ENCODE measurements at places on chromosomes 2 and 18.

GRCh38 chr18:45039376-45039775 is 358.7 kb downstream of the SETBP1 start:
- DNase-seq = no peak

DNA sequence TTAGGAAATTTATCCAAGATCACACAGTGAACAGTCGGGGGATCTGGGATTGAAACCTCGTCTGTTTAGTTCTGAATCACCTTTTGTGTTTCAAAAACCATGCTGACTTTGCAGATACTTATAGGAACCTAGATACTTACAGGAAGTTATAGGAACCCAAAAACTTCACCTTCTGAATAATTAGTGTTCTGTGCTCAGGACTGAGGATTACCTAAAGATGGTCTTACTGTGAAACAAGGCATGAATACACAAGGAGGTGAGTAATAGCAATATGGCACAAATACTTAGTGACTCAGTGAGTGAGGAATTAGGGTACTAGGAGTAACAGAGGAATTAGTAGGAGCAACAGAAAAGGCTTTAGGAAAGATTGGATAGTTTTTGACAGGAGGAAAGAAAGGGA is 145.5 kb downstream of the LRATD1 start:
- no peak for DNase-seq

GRCh38 chr2:169528271-169528701 is 18.8 kb downstream of the KLHL41 start:
- DNase-seq = peak; percentile 61

- no peak for DNase-seq
Measured at GRCh38 chr2:57434441-57434840, 612.2 kb upstream of the VRK2 start.

DNA sequence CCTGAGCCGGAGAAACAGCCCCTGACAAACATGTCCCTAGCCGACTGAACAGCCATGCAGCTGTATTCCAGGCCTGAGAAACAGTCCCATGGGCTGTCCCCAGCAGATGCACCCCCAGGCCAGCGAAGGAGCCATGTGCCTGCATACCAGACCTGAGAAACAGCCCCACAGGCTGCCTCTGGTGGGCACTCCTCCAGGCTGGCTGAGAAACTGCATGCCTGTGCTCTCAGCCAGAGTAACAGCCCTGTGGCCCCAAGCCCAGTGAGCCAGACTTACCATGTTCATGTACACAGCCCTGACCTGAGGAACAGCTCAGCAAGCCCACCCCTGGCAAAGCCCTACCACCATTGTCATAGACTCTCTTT is 24.8 kb downstream of the BOLL start:
- no peak for DNase-seq

DNA sequence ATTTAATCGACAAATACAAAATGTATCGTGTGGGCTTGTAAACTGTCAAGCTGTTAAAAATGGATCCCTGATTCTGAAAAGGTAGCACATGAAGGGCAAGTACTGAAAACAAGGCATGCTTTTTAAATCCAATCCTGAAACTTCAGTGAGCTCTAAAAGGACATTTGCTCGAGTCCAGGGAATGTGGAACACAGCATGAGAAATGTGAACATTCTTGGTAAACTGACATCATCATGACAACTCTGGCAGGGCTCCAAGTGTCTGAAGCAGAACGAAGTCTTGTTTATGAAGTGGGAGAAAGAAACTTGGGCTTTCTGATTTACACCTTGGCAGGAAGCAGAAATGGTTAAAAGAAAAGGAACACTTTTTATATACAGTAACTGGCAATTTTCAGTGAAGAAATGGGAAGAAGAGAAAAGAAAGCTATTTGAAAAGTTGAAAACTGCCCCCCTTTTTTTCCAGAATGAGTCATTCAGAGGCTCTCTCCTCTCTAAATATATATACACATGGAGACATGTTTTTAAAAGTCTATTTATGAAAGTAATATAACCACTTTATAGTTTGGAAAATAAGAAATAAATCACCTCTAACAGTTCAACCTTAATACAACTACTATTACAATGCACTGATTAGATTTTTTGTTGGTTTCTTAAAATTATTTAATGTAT is 120.8 kb downstream of the GAREM1 start:
- peak; percentile 89 for DNase-seq

DNA sequence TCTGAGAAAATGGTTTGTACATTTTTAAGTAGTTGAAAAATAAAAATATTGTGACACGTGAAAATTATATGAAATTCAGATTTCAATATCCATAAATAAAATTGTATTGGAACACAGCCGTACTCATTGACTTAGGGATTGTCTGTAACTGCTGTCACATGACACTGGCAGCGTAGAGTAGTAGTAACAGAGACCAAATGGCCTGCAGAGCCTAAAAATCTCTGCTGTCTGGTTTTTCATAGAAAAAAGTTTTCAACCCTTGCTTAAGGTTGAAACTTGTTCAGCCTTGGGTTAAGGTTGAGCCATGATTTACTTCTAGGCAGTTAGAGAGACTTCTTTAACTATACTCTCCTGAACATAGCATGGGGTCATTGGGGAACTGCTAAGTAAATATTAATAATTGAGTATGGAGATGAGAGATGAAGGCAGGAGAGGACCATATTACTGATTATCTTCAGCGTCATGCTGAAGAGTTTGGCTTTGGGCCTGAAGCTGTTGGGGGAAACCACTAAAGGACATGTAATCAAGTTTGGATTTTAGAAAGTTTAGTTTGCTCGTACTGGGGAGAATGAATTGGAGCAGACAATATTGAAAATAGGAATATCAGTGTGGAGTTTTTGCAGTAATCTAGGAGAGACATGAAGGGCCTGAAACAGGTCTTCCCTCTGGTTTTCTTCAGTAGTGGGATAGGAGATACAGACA is 16.2 kb downstream of the EML4 start:
- DNase-seq = no peak

- no peak for DNase-seq
Measured at GRCh38 chr2:212914392-212914791, 237.0 kb downstream of the IKZF2 start.

DNA sequence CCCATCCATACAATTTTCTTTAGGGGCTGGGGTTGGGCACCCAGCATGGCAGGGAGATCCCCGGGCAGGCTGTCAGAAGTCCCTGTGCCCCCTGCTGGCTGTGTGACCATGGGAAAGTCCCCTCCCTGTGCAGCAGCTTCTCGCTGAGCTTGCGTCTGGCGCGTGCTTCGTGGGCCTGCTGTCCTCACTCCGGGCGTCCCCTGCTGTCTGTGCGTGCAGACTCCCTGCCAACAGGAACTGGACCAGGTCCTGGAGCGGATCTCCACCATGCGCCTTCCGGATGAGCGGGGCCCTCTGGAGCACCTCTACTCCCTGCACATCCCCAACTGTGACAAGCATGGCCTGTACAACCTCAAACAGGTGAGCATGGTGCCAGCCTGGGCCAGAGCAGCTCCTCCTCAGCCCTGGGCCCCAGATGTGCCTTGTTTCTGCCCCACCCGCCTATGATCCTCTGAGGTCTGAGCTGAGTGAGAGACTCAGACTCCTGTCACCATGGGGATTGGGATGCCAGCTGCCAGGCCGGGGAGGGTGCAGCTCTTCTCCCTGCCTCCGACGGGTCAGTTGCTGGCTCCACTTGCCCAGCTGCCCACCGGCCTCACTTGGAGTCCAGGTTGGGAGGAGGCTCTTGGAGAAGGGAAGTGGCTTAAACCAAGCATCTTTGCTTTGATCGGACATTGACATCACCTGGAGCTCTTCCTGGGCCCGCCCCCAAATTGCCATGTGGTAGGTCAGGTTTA is 28.6 kb downstream of the IGFBP2 start:
- DNase-seq = no peak

GRCh38 chr2:169072163-169072925 is 3.0 kb downstream of the DHRS9 start:
- peak; percentile 7 for DNase-seq

GRCh38 chr18:48398074-48398473 is 11.1 kb downstream of the ZBTB7C start:
- no peak for DNase-seq

- no peak for DNase-seq
Measured at GRCh38 chr2:216490061-216490460, 8.6 kb upstream of the RPL37A start.

DNA sequence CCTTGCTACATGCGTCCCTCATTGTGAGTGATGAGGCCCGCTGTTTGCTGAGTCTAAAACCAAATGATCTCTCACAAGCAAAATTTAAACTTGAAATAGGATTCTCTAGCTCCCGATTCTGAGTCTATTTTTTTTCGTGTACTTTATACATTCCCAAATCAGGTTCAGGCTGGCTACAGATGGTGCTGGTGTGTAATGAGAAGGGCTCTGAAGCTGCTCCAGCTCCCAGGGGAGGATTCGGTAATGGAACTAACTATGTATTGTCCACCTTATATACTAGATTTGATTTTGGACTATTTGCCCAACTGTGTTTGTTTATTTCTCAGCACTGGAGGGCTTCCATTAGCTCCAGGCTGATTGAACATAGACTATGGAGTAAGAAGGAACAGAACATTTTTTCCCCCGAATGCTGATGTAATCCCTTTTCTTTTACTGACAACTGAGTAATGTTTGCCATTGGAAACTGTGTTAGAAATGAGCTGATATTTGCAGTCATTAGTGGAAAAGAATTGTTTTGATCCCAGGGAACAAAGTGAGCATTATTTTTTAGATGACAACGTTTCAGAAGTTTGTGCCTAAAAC is 274.0 kb upstream of the FIGN start:
- no peak for DNase-seq

- DNase-seq = no peak
Measured at GRCh38 chr2:224958873-224959272, 83.4 kb downstream of the DOCK10 start.

DNA sequence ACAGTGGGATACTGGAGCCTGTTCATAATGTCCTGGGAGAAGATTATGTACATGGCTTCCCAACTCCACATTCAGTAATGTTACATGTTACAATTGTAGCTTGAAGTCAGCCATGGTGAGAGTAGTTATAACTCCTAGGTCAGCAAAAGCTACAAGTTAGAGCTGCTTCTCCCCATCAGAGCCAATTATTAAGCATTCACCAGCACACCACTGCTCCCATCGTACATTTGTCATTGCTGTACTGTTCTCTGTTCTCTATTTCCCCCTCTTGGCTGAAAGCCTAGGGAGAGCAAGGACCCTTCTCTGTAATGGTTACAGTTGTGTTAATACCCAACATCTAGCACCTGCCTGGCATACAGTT is 5.3 kb upstream of the TLK1 start:
- no peak for DNase-seq

DNA sequence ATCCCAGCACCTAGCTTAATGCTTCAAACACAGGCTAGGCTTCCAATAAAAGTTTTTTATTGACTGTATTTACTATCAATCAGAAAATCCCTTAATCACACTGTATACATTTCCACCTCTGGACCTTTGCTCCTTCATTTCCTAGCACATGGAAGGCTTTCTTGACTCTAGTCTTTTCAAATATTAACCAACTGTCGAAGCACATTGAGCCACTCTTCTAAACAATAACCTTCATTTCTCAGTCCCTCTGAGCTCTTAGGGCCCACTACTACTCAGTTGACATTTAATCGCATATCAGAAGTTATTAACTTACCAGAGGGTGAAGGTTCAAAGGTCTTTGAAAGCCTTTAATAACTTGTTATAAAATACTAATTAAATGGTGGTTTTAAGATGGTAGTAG is 37.4 kb downstream of the CERKL start:
- DNase-seq = no peak

- DNase-seq = no peak
Measured at GRCh38 chr2:174482854-174483253, 4.0 kb downstream of the GPR155 start.

GRCh38 chr2:20650393-20650876 is 463 bp downstream of the HS1BP3 start:
- DNase-seq = no peak

GRCh38 chr18:44909191-44909719 is 228.6 kb downstream of the SETBP1 start:
- no peak for DNase-seq

- no peak for DNase-seq
Measured at GRCh38 chr2:168596881-168597655, 141.0 kb downstream of the CERS6 start.

GRCh38 chr2:126507425-126507911 is 148.5 kb upstream of the GYPC start:
- peak; percentile 27 for DNase-seq

DNA sequence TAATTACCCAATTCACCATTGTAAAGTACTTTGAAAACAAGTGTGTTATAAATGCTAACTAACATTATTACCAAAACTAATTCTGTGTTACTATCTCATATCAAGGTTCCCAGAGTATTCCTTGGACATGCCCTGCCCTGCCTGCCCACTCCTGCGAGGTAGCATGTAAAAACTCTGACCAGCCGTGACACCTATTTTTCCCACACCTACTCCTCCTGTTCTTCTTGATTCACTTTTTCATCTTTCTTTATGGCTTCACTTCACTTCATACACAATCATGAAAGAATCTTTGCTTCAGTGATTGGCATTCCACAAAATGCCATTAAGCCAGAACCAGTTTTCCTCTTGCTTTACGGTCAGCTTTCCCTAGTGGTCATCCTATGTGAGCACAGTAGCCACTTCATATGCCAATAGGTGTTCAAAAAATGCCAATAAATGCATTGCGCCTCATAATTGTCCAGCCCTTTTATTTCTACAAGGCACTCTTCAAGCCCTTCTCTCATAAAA is 42.6 kb upstream of the SETBP1 start:
- no peak for DNase-seq

DNA sequence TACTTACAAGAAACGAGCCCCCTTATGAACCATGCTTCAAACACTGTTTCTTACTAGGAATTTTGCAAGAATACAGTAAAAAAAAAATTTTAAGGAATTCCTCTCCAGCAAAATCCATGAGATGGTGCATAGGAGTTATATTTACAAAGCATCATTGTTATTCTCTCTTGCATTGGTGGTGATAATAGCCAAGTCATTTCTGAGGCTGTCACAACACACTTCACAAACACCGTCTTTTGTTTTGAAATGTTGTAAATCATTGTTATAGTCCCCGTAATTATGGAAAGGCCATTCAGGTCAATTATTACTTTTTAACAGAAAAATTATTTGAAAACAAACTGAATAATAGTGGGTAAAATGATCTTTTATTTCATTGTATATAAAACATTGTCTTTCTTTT is 60.1 kb downstream of the DYNC1I2 start:
- DNase-seq = no peak

Measured in kidney (tissue), 22 donors.